ENCODE measurements at places on chromosomes 5 and 9. TPM values are rescaled to one million over a fixed set of nuclear protein-coding genes. Genes with fewer than 3 reads are reported as not detected.

SPATA31D4 gene
- polyA plus RNA-seq, result not detected

PCDHGA4 gene
- polyA plus RNA-seq, result 5.1 TPM

ALDH1A1 gene
- polyA plus RNA-seq, result 2.2 TPM

DNA sequence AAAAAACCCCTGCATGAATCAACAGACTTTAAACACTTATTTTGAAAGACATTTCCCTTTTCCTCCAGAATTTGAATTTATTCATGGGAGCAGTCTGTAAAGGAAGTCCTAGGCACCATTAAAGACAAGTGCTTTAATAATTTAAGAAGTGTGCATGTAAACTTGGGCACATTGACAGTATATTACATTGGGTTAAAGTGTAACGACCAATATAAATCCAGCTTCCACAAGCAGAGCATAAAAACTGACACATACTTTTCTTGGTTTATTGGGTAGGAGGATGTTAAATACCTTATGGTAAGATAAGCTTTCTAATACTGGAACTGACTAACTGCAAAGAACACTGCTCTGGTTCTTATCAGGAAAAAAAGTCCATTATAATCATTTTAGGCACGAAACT is 1.2 kb upstream of the ENTREP1 start:
- H3K4me1 ChIP-seq, result no peaks in the 10 kb centered on the region
- peak overlapping the region; percentile 91 for H3K27ac ChIP-seq
- no peak for DNase-seq
- peak overlapping the region; percentile 65 for H3K4me3 ChIP-seq
- no peaks in the 10 kb centered on the region for H3K27me3 ChIP-seq

DNA sequence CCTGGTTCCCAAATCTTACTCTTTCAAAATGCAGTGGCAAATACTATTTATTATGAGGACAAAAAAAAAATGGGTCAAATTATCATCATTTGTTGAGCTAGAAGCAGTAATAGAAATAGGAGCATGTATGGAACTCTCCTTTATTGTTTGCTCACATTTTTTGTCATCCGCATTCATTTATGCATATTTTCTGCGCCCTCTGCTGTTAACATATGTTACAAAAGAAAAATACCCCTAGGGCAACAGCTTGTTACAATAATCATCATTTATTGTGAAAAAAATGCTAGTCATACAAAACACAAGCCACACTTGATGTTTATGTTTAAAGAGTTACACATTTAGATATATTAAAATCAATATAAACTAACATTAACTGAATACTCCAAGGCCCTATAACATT is 328.2 kb downstream of the TUSC1 start:
- no peaks in the 10 kb centered on the region for H3K27me3 ChIP-seq
- H3K4me3 ChIP-seq, result no peak overlapping the region
- no peaks in the 10 kb centered on the region for H3K4me1 ChIP-seq
- DNase-seq, result no peak
- no peaks in the 10 kb centered on the region for H3K36me3 ChIP-seq

GRCh38 chr9:72351538-72352453 is 13.2 kb downstream of the ZFAND5 start:
- H3K4me1 ChIP-seq, result peaks cover 7% of the 10 kb centered on the region
- DNase-seq, result peak; percentile 38
- no peaks in the 10 kb centered on the region for H3K27me3 ChIP-seq
- no peak overlapping the region for H3K4me3 ChIP-seq

ADAMTS6 gene
- 0.72 TPM for polyA plus RNA-seq

MAMDC2 gene
- polyA plus RNA-seq, result 3.9 TPM
